ENCODE measurements at places on chromosomes 7 and 10.

- no peak for DNase-seq
Observed at GRCh38 chr10:77737608-77738007, 100.0 kb upstream of the KCNMA1 start.

- DNase-seq: no peak
Observed at GRCh38 chr7:13628239-13629001, 361.0 kb downstream of the ETV1 start.

- DNase-seq: no peak
Observed at GRCh38 chr10:1034758-1035157, 9.1 kb upstream of the IDI2 start.

DNA sequence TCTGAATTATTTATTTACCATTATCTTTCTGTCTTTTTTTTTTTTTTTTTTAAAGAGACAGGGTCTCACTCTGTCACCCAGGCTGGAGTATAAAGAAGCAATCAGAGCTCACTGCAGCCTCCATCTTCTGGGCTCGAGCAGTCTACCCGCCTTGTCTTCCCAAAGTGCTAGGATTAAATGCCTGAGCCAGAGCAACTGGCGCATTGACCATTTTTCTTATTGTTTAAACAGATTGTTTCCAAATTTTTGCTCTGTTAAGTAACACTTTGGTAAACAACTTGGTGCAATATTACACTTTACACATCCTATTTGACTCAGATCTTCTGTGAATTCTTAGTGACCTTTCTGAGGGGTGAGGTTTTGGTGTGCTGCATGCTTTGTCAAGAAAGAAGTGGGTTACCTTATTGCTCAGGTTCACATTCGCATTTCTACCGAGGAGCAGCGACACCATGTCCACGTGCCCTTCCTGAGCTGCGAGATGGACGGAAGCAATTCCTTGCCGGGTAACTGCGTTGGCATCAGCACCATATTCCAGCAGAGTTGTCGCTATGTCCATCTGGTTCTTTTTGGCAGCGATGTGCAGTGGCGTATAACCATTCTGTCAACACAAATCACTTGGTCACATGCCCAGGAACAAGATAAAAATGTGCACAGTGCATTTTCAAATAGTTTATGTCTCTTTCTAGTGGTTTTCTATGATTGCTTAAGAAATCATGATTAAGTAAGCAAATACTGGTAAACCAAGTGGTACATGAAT, 203.2 kb downstream of the ANK3 start:
- no peak for DNase-seq

- no peak for DNase-seq
Observed at GRCh38 chr7:44539669-44540506, 1.2 kb downstream of the NPC1L1 start.

Data from activated T-cell treated with anti-CD3 and anti-CD28 coated beads for 24 hours (primary cell).